Activated T-cell treated with anti-CD3 and anti-CD28 coated beads for 48 hours (primary cell): ENCODE measurements at places on chromosomes 1 and 21.
A peak's percentile ranks its signal among the peaks of the same experiment; 100 is the strongest.

- no peak for DNase-seq
Measured at GRCh38 chr1:220458936-220459335, 69.0 kb upstream of the MARK1 start.

DNA sequence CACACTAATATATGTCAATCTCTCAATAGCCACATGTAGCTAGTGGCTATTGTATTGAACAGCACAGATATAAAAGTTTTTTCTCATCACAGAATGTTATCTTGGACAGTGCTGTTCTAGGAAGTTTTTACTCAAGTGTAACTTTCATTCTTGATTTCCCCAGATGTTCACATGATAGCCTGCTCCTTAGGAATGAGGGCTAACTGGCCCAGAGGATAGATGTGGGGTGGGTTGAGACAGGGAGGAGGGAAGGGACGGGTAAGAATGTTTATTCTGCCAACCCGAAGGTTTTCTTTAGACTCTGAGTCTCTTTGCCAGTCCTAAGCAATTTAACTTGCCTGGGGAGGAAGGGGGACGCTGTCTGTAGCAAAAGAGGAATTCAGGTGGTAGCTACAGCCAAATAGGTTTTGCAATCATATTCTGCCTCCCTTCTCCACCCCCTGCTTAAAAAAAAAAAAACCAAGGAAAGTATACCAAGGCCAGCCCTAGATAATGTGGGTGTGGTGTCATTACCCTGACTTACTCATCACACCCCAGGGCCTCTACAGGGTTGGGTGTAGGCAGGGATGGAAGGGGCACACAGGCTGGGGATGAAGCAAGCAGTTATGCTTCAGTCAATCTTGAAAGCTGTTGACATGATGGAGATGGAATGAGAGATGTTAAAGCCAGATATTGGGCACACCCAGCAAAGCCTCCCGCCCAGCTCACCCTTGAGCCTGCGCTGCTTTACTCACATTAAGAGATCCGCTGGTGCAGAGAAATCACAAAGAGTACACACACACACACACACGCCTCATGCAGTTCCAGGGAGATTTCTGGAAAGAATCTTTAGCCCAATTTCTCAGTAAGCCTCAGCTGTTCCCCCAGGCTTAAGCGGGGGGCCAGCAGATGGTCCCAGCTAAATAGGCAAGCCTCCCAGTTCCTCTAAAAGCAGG is 59.9 kb downstream of the PLXNA2 start:
- no peak for DNase-seq

GRCh38 chr1:159261311-159261710 is 40.8 kb upstream of the FCER1A start:
- DNase-seq: no peak

DNA sequence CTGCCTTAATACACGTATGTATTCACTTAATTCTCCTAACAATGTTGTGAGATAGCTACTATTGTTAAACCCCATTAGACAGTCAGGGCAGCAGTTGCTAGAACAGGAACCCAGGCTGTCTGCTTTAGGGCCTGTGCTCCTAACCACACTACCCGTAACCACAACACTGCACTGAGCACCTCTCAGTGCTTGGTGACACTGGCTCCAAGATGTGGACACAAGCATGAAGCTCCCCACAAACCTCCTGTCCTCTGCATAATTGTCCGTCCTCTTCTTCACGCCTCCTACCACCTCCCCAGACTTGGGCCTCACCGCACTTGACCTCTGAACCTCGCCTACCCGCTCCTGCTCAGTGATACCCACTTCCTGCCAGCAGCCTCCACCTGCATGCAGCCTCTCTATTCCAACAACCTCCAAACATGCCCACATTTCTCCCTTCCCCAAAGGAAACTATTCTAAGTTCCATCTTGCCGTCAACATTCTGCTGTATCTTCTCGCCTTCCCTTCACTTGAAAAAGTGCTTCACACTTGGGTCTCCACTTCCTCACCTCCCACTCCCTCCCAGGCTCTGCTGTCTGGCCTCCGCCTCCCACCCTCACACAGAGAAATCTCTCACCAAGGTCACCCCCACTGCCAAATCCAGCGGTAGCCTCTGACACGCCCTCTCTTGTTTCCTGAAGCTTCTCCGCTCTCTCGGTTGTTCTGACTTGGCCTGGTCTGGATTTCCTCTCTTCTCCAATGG is 14.6 kb upstream of the AHDC1 start:
- no peak for DNase-seq

- no peak for DNase-seq
Measured at GRCh38 chr21:43957128-43957571, 55.0 kb upstream of the TRAPPC10 start.

GRCh38 chr1:245591346-245592188 is 436.8 kb downstream of the KIF26B start:
- no peak for DNase-seq

- no peak for DNase-seq
Measured at GRCh38 chr1:88540255-88540654, 143.8 kb upstream of the PKN2 start.

DNA sequence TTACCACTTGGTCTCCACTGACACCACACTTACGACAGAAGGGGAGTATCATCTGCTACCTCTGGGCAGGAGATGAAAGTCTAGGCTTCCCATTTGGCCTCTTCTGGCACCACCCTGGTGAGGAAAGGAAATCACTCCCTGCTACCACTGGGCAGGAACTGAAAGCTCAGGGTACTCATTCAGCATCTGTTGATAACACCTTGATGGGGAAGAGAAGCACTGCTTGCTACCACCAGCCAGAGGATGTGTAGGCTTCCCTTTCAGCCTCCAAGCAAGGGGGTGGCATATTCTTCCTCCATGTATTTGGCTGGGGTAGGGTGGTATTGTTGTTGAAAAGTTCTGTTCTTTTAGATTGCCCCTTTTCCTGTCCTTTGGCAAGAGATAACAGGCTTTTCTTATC is 115.0 kb downstream of the ACBD6 start:
- DNase-seq: no peak

DNA sequence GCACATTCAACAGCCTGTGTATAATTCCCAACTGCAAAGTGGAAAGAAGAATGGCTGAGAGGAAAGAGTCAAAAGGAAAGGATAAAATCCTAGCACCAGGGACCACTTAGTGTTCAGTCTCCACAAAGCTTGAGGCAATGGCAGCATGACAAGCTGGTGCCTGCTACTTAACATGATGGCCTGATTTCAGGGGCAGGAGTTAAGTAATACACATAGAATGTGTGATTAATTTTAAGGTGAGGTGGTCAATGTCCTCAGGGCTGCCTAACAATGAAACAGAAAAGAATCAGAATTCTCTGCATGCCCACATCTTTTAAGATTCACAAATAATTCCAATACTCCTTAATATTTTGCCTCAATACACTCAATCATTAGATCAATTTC is 8.9 kb downstream of the P3H1 start:
- DNase-seq: no peak

- no peak for DNase-seq
Measured at GRCh38 chr1:156400191-156400935, 31.4 kb downstream of the RHBG start.

DNA sequence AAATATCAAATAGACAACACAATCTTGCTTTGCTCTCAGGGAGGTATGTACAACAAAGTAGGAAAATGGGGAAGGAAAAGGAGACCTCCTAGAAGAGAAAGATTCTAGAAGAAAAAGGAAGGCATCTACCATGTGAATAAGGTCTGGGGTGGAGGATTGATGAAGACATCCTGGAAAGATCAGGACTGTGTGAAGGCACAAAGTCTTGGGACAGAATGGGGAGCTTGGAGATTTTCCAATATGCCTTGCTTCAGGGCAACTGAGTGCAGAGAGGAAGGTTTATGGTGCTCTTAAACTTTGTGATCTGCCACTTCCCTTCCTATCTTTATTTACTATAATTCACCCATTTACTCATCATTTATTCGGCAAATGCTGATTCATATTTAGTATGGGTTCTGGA is 352.0 kb downstream of the PLPP3 start:
- no peak for DNase-seq

- no peak for DNase-seq
Measured at GRCh38 chr1:24688033-24688432, 44.9 kb downstream of the SRRM1 start.

- no peak for DNase-seq
Measured at GRCh38 chr1:163928069-163928468, 606.3 kb downstream of the NUF2 start.

DNA sequence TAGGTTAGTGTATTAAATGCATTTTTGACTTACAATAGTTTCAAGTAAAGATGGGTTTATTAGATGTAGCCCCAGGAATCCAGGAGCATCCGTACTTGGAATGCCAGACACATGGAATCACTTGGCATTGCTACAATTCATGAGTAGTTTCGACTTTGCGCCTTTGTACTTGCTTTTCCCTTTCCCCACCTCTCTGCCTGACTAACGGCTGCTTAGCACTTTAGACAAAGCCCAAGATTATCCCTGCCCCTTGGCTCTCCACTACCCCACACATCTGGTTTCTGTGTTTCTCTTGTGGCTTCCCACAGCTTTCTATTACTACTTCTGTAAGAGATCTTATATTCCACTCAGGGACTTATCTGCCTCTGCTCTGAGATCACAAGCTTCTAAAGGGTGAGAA is 397.7 kb upstream of the POU3F1 start:
- no peak for DNase-seq

DNA sequence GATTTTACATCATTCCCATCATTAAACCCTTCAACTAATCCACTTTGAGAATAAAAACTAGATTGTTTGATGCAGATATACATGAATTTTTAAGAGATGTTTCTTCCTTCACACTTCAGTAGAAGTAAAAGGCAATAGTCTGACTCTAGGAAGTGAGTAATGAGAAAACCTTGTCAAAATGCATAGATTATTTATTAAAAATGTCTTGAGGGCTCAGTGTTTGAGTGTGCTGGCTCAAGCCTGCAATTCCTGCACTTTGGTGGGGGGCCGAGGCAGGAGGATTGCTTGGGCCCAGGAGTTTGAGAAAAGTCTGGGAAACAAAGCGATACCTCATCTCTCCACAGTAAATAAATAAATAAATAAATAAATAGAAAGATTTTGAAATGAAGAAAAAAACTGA is 177.1 kb downstream of the NEGR1 start:
- no peak for DNase-seq

- peak; percentile 37 for DNase-seq
Measured at GRCh38 chr1:94385308-94385929, 32.8 kb upstream of the ABCD3 start.

- DNase-seq: no peak
Measured at GRCh38 chr1:210618369-210618768, 289.7 kb downstream of the HHAT start.

DNA sequence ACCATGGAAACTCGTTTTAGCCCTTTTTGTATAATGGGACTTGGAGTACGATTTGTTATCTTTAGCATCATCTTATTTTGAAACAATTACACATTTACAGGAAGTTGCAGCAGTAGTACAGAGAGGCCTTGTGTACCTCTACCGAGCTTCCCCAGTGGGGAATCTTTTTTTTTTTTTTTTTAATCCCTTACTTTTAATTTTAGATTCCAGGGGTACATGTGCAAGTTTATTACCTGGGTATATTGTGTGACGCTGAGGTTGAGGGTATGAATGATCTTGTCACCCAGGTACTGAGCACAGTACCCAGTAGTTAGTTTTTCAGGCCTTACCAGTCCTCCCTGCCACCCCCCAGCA is 45.9 kb downstream of the HHAT start:
- no peak for DNase-seq

DNA sequence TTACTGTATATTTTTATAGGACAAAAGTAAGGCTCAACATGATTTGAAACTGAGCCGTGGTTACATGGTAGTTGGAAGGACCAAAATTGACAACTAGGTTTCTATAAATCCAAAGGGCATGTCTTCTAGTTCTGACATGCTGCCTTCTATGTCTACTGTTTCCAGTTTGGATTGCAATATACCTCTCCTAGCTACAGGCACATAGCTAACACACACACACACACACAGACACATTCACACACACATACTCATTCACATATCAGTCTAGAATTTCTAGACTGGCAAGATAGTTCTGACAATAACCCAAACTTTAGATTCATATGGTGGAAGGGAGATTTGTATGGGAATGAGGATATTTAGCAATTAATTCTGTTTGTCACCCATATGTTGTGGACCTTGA is 544.8 kb upstream of the CAMK1G start:
- DNase-seq: no peak

GRCh38 chr1:163837206-163837605 is 515.5 kb downstream of the NUF2 start:
- no peak for DNase-seq

GRCh38 chr1:30014031-30014430 is 709.4 kb downstream of the MATN1 start:
- DNase-seq: no peak

DNA sequence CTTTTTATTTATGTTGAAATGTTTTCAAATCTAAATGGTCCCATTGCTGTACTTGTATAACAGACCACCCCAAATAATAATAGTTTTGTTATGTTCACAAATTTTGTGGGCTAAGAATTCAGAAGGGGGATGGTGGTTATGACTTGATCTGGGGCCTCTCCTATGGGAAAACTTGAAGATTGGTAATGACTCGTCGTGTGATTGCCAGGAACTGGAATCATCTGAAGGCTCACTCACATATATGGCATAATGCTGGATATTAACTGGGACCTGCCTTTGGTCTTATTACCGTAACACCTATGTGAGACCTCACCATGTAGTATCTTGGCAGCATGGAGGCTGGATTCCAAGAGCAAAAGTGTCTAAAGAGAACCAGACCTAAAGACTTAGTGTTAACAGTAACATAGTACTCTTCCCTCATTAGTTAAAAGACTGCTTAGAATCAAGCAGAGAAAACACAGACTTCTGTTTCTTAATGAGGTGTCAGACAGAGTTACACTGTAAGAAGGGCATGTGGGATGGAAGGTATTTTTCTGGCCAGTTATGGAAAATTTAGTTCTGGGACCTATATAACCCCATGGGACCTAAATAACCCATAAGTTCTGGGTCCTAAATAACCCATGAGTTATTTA is 11.9 kb downstream of the LYPLAL1 start:
- DNase-seq: no peak

DNA sequence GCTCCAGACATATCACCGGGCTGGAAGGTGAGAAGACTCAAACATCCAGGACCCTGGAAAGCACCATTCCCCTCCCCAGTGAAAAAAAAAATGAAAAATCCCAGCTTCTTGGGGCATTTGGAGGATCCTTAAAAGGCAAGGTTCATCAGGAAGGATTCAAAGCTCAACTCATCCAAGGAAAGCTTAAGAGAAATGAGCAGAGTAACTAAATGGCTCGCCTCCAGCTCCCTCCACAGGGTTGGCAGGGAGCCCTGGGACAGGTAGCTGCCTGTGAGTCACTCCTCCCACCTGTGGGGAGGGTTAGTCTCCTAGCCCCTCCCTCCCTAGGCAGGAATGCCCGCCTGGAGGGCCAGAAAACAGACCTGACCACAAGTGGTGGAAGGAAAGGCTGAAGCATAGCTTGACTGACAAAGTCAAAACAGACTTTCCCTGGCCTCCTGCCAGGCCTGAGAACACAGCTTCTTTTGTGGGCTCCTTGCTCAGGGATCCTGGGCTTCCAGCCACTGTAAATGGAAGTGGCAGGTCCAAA is 712 bp upstream of the LAMB3 start:
- DNase-seq: peak; percentile 55

GRCh38 chr1:45244660-45245059 is 38.3 kb upstream of the ZSWIM5 start:
- DNase-seq: no peak
